GM03348 (cell line): ENCODE measurements at places on chromosomes 12 and 14.
A peak's percentile ranks its signal among the peaks of the same experiment; 100 is the strongest.

DNA sequence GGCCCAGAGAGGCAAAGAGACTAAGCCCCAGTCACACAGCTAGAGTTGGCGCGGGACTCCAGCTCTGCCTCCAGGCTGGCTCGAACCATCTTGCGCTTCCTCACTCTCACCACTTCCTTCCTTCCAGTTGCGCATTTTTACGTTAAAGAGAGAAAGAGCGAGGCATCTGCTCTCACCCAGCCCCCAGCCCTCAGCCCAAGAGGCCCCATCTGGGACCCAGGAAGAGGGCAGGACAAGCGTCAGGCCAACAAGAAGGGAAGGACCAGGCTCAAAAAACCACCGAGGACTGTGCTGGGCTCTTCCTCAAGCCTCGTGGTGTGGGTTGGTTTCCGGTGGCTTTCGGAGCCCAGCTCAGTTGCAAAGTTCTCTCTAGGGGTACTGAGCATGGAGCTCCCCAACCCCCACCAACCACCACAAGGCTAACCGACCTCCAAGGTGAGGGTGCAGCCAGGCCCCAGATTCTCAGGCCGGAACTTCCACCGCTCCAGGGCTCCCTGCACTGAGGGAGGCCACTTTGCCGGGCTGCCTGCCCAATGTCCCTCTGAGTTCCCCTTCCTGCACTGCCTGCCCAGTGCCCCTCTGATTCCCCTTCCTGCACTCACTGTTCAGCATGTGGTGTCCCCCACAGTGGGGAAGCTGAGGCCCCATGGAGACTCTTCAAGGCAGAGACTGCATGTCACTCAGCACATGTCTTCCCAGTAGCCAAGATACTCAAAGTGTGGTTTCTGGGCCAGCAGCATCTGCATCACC, 35.9 kb downstream of the TESC start:
- DNase-seq = no peak

DNA sequence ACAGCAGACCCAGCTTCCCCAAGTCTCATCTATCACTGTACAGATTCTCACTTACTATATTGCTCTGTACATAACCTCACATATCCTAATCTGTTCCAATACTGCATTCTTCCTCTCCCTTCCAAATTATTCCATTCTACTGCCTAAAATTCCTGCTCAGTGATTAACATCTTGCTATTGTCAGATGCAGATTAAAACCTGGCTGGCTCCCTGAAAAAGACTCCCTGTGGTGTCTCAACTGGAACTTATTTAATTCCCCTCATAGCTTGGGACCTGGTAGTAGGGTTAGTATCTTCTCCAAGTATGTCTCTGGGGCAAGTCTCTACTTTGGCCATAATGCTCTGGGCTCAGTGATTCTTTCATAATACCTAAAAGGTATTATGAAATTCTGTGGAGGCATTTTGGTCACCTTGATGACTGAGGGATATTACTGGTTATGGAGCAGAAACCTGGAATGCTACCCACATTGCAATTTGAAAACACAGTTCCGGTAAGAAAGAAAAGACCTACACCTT, 55.8 kb downstream of the PAWR start:
- peak; percentile 59 for DNase-seq

DNA sequence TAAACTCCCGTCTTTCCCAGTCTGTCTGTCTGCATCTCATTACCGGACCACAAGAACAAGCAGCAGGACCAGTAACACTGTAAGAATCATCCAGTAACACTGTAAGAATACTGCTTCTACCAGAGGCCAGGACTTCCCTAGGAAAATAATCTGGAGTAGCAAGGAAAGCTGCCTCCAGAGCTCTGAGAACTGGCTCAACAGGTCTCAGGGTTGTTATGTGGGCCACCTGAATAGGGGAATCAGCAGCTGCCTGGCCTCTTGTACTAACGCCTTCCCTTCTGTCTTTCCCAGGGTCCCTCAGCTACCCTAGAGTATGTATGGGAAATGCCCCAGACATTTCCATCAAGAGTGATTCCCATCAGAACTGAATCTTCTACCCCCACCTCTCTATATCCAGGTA, 954 bp upstream of the SLC39A2 start:
- DNase-seq = no peak

DNA sequence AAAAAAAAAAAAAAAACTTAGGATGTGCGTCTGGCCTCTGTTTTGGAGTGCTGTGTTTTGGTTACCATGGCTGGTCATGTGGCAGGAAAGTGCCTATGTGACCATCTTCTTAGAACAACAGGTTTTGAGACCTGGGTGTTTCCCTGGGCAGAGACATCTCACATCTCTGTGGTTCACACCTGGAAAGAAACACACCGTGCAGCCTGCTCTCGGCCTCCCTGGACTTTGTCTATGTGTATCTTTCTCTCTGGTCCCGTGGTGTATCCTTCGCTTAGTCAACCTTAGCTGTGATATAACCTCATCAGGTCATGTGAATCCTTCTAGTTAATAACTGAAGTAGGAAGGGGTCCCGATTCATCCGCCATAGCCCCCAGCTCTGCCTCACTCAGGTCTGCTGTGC, 22.6 kb downstream of the ACADS start:
- DNase-seq = no peak

DNA sequence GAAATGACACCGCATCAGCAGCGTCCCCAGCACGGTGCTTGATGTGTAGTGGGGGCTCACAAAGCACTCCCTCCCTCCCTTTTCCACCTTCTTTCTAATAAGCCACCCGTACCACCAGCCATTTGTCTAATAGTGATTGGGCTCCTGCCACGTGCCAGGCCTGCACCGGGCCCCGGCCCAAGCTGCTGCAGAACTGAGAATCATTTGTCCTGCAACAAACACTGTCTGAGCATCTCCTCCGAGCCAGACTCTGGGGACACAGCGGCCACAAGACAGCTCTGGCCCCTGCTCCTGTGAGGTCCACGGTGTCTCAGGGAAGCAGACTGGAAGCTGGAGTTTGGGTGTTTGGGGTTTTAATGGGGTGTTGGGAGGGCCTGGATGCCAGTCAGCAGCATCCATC, 43.9 kb downstream of the MVK start:
- no peak for DNase-seq

DNA sequence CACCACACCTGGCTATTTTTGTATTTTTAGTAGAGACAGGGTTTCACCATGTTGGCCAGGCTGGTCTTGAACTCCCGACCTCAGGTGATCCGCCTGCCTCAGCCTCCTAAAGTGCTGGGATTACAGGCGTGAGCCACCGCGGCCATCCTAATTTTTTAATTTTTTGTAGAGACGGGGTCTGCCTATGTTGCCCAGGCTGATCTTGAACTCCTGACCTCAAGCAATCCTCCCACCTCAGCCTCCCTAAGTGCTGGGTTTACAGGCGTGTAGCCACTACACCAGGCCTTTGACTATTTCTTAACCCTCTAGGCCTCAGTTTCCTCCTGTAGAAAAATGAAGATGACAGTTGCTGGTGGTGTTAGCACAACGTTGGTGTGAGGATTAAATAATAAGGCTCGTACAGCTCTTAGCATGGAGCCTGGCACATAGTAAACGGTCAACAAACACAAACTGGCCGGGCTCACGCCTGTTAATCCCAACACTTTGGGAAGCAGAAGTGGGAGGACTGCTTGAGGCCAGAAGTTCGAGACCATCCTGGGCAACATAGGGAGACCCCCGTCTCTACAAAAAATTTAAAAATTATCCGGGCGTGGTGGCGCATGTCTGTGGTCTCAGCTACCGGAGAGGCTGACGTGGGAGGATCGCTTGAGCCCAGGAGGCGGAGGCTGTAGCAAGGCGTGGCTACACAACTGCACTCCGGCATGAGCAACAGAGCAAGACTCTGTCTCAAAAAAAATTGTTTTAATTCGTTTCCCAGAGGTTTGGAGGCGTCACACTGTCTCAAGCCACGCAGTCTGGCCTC, 979 bp downstream of the DDX54 start:
- DNase-seq = no peak

DNA sequence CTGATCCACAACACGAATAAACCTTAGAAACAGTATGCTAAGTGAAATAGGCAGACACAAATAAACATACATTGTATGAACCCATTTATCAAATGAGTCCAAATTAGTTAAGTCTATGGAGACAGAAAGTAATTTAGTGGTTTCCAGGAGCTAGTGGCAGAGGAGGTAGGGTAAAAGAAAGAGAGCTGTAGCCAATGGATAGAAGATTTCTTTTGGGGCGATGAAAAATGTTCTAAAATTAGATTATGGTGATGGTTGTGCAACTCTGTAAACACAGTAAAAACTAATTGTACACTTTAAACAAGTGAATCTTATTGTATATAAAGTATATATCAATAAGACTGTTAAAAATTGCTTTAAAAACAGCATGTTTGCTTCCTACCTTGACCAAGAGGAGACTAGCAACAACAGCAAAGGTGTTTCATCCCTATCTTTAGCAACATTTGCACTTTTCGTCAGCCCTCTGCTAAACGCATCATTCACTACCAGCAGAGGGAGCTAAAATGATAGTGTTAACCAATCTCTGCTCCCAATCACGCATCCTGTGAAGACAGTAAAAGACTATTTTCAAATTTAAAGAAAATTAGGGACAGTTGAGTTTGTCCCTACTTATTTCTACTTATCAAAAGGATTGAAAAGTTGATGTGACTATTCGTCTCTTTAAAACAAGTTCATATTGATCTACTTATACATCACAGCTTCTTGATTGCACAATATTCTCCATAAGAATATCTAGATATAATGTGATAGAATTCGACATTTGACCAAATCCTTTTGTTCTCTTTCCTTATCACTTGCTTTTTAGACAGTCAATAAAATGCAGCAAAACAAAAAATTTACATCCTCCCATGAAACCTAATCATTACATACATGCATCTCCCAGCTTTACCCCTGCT, 24.0 kb upstream of the LGR5 start:
- peak; percentile 70 for DNase-seq

- no peak for DNase-seq
These were observed 452.1 kb upstream of the PDE3A start for GRCh38 chr12:19916196-19916753.

DNA sequence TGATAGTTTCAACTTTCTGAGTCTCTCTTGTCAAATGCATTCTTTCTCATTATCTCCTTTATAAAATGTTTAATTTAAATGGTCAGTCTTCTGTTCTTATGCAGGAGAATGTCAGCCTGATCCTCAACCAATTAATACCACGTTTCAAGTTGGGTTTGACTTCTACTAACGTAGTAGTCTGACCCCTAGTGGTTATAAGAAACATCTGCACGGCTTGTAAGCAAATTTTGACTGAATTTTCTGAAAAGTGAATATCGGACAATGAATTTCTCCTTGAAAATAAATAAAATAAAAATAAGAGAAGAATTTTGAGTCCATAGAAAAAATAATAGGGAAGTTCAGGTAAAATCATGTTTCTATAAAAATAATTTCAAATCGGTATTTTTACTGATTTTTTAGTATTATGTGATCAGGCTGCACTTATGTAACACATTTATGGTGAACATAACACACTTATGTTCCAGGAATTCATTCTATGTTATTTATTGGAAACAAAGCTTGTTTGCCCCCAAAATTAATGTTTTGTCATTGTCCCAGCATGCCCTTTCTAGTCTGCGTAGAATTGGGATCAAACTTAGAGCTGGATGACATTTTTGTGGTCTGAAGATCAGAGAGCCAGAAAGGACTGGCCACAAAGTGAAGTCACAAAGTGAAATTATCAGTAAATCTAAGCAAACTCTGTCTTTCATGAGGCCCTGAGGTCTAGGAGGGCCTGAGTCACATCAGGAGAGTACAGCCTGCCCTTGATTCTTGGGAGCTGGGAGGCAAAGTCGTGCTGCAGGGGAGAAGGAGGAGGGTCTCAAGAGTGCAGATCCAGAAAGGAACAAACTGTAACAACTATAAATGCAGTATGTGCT, 101.2 kb upstream of the STXBP6 start:
- DNase-seq = peak; percentile 59

- DNase-seq = no peak
These were observed 466.9 kb upstream of the STXBP6 start for GRCh38 chr14:25516838-25517237.

DNA sequence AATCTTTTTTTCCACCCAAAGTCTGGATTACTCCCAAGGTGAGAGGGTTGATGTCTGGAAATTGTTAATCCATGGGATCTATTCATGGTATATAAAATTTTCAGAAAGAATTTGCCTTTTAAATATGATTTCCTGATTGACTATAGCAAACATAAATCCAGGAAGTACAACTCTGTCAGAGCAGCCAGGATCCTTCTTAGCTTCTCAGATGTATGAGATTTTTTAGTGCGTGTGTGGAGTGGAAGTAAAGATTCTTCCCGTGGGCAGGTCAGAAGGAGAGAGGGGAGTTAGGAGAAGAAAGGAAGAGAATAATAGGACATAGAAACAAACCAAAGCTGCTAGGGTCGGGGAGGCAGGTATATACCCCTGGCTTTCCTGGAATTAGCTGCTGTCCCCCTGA, 159.3 kb downstream of the FBXL14 start:
- no peak for DNase-seq

GRCh38 chr12:52811191-52812072, 2.5 kb downstream of the KRT4 start:
- DNase-seq = no peak

- peak; percentile 66 for DNase-seq
These were observed 142.3 kb upstream of the TMPO start for GRCh38 chr12:98373025-98373554.

- peak; percentile 57 for DNase-seq
These were observed 7.7 kb downstream of the DAZAP2 start for GRCh38 chr12:51246254-51246853.

DNA sequence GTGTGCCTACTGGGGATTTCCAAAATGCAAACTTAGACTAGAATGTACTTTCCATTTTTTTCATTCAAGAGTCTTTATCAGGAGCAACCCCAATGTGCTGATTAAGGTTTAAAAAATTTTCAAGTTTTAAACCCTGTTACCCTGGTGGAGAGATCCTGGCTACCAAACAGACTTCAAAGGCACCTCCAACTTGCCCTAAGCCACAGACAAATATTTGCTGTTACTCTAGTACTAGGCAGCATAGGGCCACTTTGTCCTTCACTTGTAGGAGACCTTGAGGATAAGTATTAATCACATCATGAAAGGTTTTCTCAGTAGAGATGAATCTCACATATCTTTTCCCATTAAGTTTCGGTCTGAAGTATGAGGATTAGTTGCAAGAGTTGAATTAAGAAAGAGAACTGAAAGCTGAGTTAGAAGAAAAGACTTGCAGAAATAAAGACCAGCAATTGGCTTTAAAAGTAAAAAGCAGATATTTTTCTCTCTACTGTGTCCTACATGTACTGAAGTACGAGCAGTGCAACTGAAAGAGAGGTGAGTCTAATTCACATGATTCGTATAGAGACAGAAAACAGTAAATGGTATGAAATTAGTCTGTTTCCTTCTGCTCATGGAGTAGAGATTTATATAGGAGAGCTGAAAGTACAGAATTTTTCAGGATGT, 28.3 kb downstream of the NTN4 start:
- no peak for DNase-seq

GRCh38 chr12:43177276-43177675, 374.7 kb downstream of the ADAMTS20 start:
- DNase-seq = no peak

DNA sequence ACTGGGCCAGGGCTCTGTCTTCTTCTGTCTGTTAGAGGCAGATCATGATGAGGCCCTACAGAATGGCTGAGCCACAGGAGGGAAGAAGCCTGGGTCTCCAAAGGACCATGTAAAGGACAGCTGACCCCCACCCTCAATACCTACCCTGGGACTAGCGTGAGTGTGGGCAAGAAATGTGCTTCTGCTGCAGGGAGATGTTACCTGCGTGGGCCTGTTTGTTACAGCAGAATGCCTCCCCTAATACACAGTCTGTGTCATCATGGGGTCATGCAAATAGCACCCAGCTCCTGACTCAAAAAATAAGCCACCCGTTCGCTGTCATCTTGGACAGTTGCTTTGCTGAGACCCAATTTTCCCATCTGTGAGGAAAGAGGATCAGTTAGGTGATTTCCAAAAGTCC, 90.6 kb downstream of the CALM1 start:
- no peak for DNase-seq
